ENCODE measurements at places on chromosomes 13 and 19.

DNA sequence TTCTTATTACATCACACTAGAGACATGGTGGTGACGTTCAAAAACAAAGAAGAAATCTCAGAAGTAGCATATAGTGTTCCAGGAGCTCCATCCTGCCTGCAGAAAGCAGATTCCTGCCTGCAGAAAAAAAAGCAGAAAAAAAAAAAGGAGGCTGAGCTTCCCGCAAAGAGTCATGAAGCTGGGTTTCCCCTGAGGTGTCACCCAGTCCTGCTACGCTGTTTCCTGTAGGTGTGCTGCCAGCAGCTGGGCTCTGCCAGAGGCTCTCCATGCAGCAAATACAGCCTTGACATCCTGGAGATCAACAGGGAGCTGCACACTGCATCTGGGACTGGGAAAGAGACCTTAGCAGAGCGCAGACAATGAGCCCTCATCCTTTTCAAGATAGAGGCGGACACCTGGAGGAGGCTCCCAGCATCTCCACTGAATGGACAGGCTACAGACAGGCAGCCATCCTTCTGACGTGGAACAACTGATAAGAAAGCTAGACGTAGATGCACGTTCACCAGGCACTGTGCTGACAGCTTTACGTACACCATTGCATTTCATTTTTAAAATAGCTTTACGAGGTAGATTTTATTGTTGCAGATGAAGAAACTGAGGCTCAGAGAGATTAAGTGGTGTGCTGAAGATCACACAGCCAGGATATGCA lies 350.9 kb downstream of the FOXO1 start:
- DNase-seq = peak; percentile 63

DNA sequence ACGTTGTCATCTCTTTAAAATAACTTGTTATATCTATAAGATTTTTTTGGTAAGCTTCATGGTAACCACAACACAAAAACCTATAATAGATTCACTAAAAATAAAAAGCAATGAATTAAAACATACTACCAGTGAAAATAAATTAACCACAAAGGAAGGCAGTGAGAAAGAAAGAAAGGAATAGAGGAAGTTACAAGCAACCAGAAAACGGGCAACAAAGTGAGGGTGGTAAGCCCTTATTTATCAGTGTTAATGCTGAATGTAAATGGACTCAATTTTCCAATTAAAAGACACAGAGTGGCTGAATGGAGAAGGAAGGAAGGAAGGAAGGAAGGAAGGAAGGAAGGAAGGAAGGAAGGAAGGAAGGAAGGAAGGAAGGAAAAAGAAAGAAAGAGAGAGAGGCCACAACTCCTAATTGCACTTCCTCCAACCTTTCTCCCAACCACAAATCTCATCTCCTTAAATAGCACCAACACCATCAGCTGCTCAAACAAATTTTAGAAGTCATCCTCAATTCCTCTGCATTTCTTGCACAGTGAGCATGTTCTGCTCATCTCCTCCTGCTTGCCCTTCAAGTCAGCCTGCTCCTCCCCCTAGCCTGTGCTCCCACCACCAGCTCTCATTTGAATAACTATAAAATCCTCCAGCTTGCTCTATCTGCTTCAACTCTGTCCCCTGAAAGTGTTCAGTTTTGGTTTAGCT lies 48.6 kb downstream of the CCNA1 start:
- DNase-seq = no peak

- DNase-seq = no peak
Measured at GRCh38 chr13:112259511-112259910, 116.6 kb upstream of the SPACA7 start.

GRCh38 chr19:47891622-47891922 lies 5.5 kb upstream of the SULT2A1 start:
- DNase-seq = no peak

DNA sequence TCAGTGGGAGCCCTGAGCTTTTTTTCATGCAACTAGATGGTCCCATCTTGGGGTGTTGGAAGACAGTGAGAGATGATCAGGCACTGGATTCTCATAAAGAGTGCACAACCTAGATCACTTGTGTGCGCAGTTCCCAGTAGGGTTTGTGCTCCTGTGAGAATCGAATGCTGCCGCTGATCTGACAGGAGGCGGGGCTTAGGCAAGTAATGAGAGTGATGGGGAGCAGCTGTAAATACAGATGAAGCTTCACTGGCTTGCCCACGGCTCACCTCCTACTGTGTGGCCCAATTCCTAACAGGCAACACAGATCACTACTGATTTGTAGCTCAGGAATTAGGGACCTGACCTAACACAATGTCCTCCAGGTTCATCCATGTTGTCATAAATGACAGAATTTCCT lies 43.6 kb upstream of the UBAC2 start:
- DNase-seq = no peak

DNA sequence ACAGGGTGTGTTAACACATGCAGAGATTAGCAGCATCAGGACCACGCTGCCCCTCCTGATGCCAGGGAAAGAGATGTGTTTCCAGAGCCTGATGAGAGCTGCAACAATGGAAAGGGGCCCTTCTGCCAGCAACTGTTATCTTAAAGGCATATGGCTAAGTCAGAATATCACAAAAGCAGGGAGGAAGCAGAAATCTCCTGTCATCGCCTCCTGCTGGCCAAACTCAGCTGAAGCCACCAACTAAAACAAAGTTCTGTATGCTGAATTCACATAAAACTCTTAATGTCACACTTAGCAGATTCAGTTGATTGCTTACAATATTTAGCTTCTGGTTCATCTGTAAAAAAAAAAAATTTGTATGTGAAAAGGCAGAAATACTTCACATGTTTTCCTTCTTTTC lies 178.2 kb downstream of the GPC5 start:
- no peak for DNase-seq
